ENCODE measurements at places on chromosomes 1 and 21.

GRCh38 chr1:91885213-91885715 lies 687 bp downstream of the TGFBR3 start:
- no peak for DNase-seq

GRCh38 chr1:27716262-27716895 lies 9.4 kb upstream of the FAM76A start:
- DNase-seq: no peak

- no peak for DNase-seq
Measured at GRCh38 chr21:41048145-41048544, 119.8 kb upstream of the BACE2 start.

DNA sequence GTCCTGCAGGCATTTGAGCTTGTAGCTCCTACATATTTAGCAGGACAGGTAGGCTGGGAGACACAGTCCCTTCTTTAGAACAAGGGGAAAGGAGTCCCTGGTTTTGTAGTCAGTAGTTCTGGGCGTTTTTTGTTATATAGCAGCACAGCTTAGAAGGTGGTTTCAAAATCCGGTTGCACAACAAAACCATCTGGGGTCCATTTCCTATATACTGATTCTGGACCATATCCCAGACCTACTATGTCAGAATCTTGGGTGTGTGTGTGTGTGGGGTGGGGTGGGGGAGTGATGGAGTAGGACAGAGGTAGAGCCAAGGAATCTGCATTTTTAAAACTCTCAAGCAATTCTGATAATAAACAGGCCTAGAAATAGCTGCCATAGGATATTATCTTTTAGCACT lies 21.6 kb downstream of the METTL13 start:
- no peak for DNase-seq

- no peak for DNase-seq
Measured at GRCh38 chr1:84689514-84690396, 506 bp downstream of the SSX2IP start.

- DNase-seq: no peak
Measured at GRCh38 chr1:227924833-227925574, 22.7 kb downstream of the WNT9A start.

- DNase-seq: no peak
Measured at GRCh38 chr1:19454265-19455146, 30.8 kb downstream of the CAPZB start.

DNA sequence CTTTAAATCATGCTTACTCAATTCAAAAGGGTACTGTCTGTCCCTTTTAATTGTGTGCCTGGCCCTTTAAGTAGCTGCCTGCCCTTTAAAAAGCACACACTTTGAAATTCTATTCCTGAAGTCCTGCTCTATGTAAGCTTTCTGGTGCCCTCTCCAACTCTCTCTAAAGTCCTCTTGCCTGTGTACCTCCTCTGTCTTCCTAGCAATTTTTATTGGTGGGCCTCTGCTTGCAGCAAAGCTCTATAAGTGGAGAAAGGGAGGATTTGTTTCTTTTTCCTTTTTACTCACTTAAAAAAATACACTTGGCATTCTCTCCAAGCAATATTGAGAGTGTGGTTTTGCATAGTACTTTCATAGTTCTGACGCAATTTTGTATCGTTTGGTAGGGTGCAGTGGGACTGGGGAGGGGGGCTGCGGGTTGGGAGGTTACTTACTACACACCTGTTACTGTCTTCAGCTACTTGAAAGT lies 135.4 kb downstream of the LMO4 start:
- DNase-seq: no peak

- DNase-seq: no peak
Measured at GRCh38 chr1:119477710-119478109, 29.3 kb upstream of the HSD3B1 start.

DNA sequence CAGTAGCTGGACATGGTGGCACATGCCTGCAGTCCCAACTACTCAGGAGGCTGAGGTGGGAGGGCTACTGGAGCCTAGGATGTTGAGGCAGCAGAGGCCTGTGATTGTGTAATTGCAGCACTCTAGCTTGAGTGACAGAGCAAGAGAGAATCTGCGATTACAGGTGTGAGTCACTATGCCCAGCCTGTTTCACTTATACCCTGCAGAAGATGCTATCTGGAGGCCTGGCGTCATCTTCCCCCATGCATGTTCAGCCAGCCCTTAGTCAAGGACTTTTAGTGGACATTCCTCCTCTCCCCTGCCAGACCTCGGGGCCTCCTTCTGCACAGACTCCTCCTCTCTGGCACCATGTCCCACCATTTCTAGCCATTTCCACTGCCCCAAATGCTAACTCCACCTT lies 36.3 kb upstream of the RCC2 start:
- no peak for DNase-seq

DNA sequence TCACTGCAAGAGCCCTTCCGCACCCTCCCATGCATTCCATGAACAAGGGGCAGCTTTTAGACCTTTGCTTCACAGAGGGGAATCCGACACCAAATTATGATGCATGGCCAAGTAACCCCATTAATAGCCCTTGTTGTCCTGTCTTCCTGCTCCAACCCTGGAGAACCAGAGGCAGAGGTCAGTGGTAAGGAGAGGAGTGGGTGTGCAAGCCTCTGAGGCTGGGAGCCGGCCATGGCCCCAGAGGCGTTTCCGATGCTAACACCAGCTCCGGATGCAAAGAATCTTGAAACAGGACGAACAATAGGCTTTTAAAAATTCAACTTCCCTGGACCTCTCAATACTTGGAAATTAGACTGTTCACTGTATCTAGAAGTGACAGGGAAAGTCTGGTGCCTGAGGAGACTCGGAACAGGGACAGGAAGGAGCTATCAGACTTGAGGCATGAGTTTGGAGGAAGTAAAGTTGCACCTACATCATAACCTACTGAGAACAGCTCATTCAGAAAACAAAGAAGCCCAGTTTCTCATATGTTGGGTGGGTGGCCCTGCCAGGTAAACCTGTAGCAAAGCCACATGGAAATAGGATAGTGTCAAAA lies 101.2 kb upstream of the ERG start:
- no peak for DNase-seq

DNA sequence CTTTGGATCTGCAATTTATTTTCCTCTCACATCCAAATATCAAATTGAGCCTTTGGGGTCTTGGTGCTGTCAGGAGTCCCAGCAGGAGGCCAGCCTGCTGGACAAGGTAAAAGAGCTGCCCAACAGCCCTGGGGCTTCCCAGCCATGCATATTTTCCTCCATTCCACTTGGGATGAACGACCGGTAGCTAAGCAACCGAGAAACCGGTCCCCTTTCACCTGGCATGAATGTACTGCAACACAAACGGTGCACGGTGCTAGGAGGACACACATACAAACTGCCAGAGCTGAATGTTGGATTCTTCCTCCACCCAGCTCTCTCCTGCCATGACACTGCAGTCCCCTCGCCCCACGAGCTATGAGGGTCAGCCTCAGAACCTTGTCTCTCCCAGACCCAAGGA lies 42.7 kb downstream of the BCAR3 start:
- DNase-seq: no peak

GRCh38 chr21:32908534-32908933 lies 117.2 kb upstream of the OLIG2 start:
- no peak for DNase-seq

- no peak for DNase-seq
Measured at GRCh38 chr1:14439015-14439414, 159.5 kb upstream of the KAZN start.

DNA sequence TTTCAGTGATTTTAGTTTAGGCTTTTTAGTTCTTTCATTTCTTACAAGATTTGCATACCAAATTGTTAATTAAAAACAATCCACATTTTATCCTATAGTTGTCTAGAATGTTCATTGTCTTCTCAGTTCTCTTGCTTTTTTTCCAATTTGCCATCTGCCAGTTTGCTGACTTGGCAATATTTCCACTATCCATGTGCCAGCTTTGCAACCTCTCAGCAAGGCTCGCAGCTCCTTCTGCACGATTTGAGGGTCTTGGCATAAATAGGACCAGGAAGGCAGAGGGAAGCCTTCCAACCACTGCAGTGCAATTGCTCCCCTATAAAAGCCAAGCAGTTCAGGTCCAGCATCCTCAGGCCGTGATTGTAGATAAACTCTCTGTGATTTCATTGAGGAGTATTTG lies 306.8 kb upstream of the FMN2 start:
- no peak for DNase-seq

DNA sequence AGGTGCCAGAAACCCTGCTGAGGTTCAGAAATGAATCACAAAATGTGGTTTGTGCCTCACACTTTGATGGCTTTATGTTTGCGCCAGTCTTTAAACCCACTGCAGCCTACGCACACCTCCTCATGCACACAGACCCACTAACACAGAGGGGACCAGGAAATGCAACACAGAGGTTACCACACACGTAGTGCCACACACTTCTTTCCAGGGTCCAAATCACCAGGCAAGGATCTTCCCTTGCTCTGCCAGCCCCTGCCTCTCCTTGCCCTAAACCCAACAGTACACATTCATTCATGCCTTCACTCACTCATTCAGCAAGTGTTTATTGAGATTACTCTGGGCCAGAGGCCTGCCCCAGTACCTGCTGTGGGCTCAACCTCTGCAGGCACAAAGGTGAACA lies 17.5 kb downstream of the MAB21L3 start:
- no peak for DNase-seq

- DNase-seq: no peak
Measured at GRCh38 chr21:34561806-34562205, 49.8 kb upstream of the KCNE1 start.

DNA sequence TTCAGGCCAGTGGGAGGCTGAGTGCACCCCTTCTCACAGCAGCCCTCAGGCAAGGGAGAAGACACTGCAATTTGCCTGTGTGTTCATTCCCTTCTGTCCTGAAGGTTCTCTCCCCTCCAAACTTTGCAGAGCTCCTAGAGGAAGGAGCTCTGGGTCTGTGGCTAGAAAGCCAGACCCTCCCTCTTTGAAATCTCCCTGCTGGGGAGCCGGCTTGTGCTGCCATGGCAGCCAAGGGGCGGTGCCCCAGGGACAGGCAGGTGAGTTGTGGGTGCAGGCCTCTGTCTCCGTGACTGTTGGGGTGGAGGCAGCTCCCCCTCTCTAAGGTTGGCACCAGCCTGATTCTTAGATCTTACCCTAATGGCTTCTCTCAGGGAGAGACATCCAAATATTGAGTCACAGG lies 53.0 kb downstream of the OLFML2B start:
- DNase-seq: no peak

DNA sequence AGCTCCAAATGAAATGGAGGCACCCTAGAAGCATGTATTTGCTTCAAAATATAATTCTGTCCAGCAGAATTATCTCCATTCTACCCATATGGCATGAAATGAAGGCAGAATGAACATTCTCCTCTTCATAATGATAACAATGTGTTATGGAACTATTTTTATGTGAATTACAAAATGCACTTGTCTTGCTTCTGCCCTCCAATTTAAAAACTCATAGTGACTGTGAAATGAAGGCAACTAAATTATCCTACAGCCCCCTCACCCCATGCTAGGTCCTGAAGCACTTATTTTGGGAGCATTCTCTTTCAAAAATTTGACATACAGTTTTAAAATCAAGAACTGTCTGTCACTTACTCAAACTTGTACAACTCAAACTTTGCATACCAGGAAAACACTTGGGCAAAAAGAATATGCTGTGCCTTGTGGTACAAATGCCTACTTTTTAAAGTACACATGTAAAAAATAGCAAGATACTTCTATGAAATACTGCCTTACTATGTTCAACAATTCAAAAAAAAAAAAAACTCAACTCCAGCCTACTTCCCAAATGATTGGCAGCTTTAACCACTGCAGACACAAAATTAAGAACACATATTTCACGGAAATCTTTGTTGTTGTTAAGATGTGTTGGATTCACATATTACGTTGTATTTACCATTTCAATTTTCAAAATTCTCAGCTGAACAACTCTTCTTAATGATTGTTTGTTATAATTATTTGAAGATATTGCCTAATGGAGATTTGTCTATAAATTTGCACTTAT lies 213.3 kb upstream of the NFIA start:
- DNase-seq: no peak

GRCh38 chr1:65434760-65435159 lies 14.3 kb downstream of the LEPR start:
- DNase-seq: no peak

DNA sequence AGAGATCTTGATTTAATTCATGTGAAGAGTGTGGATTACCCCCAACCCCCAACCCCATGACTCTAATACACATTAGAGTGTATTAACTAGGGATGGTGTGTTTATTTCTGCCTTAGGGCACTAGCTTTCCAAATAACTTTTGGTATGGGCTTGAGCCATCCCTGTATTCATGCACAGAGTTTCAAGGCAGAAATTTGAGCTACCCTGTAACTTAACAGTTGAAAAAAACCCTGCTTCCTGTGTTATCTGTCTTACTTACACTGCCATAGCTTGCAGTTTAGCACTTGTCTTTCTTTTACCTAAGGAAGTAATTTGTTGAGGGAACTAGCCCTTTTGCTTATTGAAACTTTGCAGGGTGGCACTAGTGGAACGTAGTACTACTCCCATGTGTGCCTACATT lies 6.3 kb downstream of the SRSF11 start:
- no peak for DNase-seq

DNA sequence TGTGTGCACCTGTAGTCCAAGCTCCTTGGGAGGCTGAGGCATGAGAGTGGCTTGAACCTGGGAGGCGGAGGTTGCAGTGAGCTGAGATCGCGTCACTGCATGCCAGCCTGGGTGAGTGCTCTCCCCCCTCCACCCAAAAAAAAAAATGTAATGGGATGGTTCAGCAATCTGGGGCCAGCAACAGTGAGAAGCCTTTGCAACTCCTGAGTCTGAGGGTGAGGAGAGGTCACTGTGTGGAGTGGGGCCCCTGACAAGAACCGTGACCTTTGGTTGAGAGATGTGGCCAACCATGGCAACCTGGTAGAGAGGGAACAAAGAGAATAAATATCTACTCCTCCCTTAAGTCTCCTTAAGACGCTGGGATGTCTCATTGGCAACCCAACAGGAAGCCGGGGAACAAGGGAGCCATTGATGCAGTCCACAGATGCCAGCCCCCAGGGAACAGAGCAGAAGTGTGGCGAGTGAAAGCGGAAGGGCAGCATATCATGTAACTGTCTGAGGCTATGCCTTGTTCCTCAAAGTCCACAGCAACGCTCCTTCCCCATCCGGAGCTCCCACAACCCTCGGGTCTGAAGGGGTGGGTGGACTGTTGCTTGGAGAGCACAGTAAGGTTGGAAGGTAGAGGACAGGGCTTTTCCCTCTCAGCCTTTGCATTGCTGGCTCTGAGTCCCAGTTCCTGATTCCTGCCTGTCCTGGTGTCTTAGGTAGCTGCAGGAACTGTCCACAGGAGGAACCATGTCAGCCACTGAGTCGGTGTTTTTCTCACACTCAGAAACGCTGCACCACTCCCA lies 8.3 kb downstream of the TRNP1 start:
- no peak for DNase-seq

DNA sequence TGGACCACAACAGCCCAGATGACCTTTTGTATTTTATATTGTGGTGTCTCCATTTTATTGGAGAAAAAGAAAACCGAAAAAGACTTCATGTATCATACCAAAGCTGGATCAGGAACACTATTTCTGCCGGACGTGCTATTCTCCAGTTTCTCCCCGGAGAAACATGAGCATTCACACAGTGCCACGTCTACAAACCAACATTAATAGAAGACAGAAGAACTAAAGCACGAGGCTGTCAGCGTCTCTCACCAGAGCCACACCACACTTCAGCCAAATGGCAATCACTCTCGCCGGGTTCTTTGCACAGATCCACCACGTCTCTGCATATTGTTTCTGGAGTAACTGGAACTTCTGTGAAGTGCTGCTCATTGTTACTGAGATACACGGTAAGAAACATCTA lies 24.8 kb downstream of the TP53BP2 start:
- no peak for DNase-seq

- no peak for DNase-seq
Measured at GRCh38 chr21:32916522-32917099, 109.1 kb upstream of the OLIG2 start.
